AG08395 (cell line): ENCODE measurements at places on chromosomes 6 and 20.

DNA sequence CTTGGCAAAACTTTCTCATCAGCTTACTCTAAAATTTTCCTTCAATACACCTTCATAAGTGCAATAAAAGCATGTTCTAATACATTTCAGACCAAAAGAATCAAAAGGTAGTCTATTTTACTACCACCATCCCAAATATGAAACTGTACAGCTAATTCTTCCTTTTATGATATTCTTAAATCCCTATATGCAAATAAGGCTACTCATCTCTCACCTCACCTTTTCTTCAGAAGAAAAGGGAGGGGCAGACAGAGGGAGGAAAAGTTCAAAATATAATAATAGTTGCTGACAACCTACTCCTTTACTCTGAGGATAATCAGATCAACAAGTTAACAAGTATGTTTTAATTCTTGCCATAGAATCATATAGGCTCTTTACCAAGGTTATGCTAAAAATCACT is 7.4 kb downstream of the C6orf120 start:
- DNase-seq = no peak

DNA sequence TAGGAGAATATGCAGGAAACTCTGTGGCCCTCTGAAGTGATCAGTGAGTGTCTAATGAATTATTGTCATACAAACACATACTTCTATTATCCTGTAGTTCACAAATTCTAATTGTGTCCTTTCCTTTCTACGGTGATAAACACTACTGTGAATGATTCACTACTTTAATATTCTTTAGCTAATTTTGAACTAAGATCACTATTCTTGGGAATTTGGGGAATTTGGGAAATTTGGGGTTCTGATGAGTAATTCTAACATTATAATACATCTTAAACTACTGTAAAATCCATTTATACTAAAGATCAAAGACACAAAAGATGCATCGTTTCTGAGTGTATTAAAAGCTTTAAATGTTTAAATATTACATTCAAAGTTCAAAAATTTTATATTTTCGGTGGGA is 1287.2 kb upstream of the CITED2 start:
- DNase-seq = peak; percentile 15

DNA sequence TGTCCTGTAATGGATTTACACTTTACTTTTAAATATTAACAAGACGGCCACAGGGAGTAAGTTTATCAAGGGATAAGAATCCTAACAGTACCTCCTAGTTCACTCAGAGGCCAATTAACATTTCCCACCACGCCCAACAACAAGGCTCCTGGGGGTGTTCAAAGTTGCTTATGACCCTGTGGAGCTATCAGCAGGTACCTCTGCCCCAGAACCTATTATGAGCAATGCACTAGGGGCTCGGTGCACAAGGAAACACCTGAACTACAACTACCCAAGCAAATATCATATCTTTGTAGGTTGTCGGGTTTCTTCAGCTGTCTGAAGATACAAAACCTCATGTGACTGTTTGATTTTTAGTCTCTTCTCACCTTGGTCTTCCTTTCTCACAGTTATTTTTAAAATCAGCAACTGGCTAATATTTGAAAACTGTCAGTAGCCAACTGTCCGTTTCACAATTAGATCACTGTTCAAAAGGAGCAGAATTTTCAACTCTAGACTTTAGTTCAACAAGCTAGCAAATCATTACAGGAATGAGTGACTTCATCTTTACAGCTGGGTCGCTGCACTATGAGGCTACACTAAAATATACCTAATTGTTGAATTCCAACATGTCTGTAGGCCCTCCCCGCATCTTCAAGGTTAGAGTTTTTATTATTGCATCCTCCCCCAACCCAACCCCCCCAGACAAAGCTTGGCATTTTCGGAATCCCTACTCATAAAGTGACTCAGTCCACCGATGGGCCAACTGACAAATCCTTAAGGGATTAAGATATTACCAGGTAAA is 38.1 kb downstream of the B4GALT5 start:
- DNase-seq = no peak

DNA sequence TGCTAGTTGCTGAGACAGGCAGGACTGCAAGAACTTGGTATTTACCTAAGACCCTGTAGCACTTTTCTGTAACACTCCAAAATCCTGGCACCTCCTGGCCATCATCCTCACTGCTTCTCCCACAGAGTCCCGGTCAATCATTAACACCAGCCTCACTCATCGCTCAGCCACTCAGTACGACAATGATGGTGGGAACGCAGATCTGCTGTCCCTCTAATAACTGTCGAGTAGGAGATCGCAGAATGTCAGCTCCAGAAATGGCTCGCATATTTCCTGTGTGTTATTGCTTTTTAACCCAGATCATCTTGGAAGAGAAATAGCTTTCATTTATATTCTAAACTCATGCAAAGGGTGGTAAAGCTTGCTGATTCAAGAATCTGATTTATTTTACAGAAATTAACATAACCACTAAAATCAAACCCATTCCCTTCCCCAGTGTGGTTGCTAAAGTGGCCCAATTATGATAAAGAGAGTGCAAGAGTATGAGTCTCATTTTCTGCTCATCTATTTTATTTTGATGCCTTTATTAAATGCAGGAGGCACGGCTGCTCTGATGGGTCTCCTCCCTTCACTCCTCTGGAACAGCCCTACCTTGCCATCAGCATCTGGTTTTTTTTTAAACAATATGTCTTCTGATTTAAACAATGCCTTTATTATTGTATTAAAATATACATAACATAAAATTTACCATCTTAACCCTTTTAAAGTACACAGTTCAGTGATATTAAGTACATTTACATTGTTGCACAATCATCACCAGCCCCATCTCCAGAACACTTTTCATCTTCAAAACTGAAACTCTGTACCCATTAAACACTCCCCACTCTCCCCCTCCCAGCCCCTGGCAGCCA is 28.3 kb upstream of the GGTLC1 start:
- no peak for DNase-seq

- DNase-seq = no peak
Observed at GRCh38 chr6:14796974-14797762, 448.7 kb upstream of the JARID2 start.

- DNase-seq = peak; percentile 47
Observed at GRCh38 chr20:13243826-13244376, 22.8 kb downstream of the ISM1 start.

GRCh38 chr6:5778317-5778857 is 228.3 kb downstream of the NRN1 start:
- DNase-seq = no peak

- DNase-seq = no peak
Observed at GRCh38 chr6:168116975-168117899, 38.2 kb upstream of the FRMD1 start.

- DNase-seq = peak; percentile 82
Observed at GRCh38 chr6:27091661-27092315, 155.7 kb upstream of the PRSS16 start.

DNA sequence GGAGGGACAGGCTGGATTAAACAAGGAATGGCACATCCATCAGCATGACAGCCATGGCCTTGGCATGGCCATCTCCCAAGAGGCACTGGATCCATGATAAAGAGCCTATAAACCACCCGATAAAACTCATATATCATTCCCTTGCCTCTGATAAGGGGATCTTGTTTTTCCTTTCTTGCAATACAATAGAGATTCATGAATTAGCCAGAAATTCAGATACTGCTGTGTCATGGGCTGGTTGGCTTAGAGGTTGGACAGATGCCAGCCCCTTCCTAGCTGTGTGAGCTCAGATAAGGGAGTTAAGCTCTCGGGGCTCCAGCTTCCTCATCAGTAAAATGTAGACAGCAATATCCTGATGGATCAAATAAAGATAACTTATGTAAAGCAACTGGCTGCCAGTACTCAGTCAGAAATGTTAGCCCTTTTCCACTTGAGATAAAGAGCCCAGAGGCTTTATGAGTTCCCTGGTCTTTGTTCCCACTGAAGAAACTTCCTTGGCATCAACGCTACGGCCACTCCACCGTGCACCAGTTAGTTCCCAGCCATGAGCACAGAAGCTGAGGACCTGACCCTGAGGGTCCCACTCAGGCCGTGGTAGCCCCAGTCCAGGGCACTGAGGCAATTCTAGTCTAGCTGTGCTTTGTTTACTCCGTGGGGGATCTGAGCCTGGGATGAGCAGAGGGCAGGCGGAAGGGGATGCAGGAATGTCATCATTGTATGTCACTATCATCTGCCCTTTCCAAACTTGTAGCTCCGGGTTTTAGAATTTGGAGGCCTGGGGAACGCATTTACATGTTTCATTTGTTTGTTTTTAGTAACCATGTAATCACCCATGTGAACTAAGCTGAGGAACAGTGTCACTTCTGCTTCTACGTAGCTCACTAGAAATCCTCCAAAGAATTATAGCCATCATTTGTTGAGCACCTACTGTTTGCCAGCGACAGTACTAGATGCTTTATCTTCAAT is 67.2 kb upstream of the TBC1D7 start:
- peak; percentile 63 for DNase-seq

GRCh38 chr20:10954137-10954840 is 280.5 kb upstream of the JAG1 start:
- DNase-seq = no peak
